Nucleus accumbens (tissue), 56 donors: ENCODE measurements at places on chromosomes 12 and 14.

DNA sequence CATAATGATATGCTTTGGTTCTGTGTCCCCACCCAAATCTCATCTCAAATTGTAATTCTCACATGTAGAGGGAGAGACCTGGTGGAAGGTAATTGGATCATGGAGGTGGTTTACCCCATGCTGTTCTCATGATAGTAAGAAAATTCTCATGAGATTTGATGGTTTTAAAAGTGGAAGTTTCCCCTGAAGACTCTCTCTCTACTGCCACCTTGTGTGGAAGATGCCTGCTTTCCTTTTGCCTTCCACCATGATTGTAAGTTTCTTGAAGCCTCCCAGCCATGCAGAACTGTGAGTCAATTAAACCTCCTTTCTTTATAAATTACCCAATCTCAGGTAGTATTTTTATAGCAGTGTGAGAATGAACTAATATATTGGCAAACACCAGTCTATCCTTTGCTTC, 260.4 kb upstream of the PPFIA2 start:
- DNase-seq = no peak

GRCh38 chr14:92352158-92352985, 29.4 kb downstream of the SLC24A4 start:
- DNase-seq = no peak

- no peak for DNase-seq
Observed at GRCh38 chr12:131773582-131774221, 54.5 kb upstream of the MMP17 start.

DNA sequence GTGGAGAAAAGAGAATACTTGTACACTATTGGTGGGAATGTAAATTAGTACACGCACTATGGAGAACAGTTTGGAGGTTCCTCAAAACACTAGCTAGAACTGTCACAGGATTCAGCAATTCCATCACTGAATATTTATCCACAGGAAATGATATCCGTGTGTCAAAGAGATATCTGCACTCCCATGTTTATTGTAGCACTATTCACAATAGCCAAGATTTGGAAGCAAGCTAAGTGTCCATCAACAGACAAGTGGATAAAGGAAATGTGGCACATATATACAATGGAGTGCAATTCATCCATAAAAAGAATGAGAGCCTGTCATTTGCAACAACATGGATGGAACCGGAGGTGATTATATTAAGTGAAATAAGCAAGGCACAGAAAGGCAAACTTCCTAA, 428.5 kb downstream of the CCDC91 start:
- DNase-seq = no peak

GRCh38 chr12:49493900-49494299, 44.9 kb upstream of the KCNH3 start:
- DNase-seq = no peak

- DNase-seq = peak; percentile 15
Observed at GRCh38 chr12:6084261-6084968, 40.1 kb downstream of the VWF start.

DNA sequence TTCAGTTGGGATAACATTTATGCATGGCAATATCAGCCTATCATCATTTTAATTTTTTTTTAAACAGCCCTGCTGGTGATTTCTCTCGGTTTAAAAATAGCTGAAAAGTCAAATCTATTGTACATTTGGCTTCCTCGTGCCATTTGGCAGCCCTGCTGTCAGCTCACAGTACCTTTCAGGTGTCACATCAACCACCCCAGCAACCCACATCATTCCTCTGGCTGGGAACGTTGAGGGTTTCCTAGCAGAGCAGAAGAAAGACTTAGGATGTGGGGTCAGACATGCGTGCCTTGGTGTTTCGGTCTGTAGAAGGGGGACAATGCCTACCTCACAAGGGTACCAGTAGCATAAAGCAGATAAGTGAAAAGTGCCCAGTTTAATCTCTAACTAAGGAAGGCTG, 15.8 kb downstream of the PEBP1 start:
- no peak for DNase-seq

DNA sequence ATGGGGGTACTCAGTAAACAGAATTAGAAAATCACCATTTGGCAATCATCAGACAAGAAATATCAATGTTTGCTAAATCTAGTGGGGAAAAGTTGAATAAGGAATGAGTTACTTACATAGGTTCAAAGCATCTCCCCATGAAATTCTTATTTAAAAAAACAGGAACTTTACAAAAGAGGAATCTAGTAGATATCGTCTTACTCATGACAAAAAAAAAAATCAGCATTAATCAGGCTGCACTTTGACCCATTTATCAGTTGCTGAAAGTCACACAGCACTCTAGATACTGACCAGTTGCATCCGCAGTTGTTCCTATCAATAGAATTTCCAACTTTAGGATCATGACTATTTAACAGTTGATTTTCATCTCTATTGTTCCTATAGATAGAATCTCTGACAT, 5.8 kb upstream of the DICER1 start:
- no peak for DNase-seq

DNA sequence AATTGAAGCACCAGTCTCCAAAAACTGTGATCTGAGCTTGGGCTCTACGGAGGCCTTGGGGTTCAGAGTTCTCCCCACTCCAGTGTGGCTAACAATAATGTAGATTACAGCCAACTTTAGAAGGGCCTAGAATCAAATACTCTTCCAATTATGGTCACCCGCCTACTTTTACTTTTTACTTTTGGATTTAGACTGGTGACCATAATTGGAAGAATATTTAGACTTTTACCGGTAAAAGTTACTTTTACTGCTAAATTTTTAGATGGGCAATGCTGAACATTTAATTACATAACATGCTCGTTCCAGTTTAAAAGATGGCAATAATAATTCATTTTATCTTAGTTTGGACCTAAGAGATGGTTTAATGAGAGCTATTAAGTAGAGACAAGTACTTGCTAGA, 39.2 kb downstream of the PPTC7 start:
- no peak for DNase-seq

DNA sequence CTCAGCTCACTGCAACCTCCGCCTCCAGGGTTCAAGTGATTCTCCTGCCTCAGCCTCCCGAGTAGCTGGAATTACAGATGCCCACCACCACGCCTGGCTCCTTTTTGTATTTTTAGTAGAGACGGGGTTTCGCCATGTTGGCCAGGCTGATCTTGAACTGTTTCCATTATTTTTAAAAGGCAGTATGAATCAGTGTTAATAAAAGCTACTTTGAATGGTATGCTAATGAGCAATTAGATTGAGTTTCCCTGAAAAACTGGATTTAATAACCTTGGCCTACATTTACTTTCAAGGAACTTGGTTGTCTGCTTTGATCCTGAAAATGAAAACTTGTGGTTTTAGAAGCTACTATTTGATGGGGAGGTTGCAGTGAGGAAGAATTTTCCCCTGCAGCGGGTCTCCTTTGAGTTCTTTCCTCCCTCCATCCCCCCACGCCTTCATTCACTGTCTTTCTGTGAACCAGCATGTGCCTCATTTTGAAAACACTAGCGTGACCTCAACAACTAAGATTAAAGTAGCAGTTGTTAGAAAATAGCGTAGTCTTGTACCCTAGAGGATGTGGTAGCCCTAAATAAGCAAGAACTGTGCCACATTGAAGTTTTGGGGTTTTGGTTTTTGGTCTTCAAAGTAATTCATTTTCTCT, 17.8 kb upstream of the RPS6KA5 start:
- no peak for DNase-seq

DNA sequence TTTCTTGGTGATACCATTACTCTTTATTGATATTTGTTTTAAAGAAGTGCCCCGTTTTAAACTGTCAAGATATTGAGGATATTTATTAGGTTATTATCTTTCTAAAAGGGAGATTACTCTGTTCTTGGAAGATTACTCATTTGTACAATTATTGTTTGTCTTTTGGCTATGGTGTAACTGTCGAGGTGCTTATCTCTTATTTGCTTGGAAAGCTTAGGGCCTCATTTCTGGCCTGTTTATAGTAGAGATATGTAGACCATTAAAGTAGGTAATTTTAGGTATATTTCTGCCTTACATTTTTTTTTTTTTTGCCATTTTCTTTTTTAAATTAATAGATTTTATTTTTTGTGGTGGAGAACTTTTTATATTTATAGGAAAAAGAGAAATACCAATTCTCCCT, 74.2 kb downstream of the KTN1 start:
- no peak for DNase-seq

DNA sequence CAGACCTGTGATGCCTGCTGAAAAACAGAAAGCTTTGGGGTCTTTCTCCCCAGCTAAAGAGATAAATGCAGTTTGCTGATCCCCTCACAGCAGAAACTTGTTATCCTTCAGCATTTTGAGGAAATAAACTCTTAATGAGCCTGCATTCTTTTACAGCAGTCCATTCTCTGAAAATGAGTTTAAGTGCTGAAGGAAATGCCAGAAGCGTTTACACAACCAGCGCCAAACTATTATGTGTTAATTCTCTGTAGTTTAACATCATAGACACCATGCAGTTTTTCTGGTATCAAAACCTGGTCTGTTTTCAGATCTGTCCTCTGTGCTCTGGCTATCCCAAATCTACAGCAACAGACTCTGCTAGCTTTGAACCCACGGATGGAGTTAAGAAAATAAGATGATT, 291.3 kb downstream of the NPAS3 start:
- DNase-seq = no peak

- DNase-seq = no peak
Observed at GRCh38 chr14:42159138-42159537, 552.5 kb downstream of the LRFN5 start.

DNA sequence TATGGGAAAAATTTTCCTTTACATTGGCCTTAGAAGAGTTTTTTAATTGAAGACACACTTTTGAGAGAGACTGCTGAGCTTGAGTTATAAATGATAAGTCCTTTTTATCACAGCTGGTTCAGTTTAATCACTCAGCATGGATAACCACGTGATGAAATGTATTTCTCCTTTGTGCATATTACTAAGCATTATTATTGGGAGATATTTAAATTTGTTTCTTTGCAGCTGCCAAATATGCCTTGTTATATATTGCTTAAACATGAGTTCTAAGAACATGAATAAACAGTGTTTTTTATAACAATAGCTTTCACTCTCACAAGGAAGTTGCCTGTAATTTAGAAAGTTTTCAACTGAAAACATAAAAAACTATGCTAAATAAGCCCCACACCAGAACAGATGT, 293.5 kb upstream of the LRFN5 start:
- no peak for DNase-seq

DNA sequence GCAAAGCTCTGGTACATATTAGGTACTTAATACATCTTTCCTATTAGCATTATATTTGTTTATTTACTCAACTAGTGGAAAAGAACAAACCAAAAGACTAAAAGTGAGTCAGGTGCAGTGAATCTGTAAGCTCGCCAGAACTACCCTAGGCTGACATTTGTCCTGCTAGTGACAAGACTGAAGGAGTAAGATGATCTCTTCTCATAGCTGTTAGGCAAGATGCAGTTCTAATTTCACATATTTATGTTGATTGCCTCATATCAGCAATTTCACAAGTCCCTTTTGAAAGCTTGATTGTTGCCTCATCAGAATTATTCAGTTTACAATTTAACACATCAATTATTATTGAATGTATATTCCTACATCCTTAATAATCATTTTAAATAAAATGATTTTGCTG, 293.0 kb upstream of the NAV3 start:
- no peak for DNase-seq

GRCh38 chr12:96236221-96236822, 42.1 kb downstream of the ELK3 start:
- DNase-seq = no peak

DNA sequence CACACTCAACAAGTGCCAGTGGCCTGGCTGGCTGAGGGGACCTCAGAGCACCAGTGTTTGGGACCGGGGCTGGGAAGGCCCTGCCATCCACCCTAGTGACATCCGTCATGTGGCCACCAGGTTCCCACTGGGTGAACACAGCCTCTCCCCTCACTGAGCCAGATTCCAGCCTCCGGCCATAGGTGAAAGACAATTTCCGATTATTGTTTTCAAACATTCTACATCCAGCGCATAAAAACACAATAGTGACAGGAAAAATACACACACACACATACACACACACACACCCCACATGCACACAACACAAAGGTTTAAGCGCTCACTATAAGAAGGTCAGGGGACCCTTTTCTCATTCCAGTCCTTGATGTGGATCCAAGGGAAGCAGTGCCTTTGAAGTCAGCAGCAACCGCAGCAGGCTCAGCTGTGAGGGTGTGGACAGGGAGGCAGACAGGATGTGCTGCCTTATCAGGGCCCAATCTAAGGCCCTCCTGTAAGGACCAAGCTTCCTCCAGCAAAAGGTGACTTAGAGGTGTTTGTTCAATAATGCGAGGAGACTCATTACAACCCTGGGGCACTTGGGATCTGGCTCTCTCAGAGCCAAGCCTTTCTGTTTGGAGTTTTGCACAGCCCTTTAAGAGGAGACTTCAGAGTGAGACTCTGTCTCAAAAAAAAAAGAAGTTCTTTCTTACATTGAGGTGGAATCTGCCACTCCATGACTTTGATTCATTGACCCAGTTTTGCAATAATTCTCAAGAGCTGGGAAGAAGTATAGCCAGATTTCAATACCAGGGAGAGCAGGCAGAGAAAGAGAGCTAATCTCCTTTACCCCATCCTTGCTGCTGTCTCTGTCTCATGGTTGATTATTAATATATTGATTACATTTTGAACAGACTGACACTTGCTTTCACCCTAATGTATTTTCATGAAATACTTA, 227.8 kb downstream of the ZFP36L1 start:
- DNase-seq = no peak

DNA sequence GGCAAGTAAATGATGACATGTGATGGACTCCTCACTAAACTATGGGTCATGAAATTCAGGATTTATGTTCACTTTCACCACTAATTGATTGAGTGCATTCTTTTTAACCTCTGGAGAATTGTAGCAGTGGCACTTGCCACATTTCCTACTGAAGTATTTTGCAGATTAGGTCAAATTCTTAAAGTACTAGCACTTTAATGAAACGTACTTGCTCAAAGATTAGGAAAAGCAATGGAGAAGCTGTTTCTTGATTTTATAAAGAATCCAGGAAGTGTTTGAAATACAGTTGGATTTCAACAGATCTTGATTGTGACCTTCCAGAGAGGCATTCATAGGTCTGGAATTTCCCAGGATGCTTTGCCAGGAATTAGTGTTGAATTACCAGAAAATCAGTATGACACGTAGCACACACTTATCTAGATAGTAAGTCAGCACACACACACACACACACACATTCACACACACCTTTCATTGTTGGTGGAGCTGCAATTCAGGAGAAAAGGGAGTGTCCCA, 162.6 kb downstream of the MYRFL start:
- DNase-seq = no peak

GRCh38 chr14:34693228-34693939, 21.0 kb downstream of the CFL2 start:
- DNase-seq = no peak

DNA sequence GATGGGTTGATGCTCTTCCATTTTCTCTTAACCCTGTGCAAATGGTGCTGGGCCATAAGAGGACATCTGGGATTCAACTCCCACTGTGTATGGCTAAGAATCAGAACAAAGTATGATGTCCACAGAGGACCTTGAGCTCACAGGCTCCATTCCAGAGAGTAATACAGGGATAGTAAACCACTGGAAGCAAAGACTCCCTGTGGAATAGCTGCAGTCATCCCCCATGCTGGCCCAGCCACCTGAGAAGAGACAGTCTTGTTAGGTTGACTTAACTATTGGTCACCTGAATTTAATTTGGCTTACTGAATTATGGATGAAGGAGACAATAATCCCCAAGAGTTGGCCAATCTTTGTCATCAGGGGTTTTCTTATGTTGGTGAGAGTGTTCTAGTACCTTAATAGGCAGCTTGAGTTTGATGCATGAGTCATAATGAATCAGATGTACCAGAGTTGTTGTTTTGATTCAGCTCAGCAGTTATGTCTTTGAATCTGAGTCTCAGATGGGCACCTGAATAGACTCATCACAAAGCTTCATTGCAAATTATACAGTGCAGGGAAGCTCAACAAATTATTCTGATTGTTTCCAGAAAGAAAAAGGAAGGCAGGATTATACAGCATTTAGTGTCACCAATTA, 122.7 kb downstream of the SSPN start:
- no peak for DNase-seq
